Adipocyte (in vitro differentiated cells): ENCODE measurements at places on chromosomes 6 and 20.

GRCh38 chr6:18446771-18447170, 59.6 kb downstream of the RNF144B start:
- DNase-seq, result no peak

DNA sequence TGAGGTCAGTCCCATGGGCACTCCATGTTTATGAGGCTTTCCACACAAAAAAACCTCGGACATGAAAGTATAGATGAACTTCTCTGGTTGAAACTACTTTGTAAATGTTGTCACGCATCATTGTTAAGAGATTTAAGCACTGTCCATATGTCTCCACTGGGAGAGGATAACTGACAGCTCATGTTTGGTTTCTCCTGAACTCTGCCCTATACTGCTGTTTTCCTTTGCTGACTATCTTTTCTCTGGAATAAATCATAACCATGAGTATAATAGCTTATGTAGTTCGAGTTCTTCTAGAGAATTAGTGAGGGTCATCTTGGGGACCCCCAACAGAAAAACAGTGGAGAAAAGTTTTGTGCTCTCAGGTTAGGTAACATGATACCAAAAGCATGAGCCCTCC, 14.3 kb downstream of the THEMIS start:
- DNase-seq, result no peak

- DNase-seq, result no peak
Observed at GRCh38 chr6:166999884-167000253, 672 bp downstream of the CEP43 start.

DNA sequence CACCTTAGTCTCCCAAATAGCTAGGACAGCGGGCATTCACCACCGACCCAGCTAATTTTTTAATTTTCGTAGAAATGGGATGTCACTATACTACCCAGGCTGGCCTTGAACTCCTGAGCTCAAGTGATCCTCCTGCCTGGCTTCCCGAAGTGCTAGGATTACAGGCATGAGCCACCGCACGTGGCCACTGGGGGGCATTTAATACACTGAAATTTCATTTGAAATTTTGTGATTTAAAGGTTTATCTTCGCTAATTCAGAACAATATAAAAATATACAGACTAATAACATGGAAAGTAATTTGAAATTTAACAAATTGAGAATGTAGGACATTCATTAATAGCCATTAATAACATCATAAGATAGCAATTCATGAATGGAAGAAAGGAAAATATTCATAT, 20.5 kb upstream of the TBC1D32 start:
- DNase-seq, result no peak

- peak; percentile 32 for DNase-seq
Observed at GRCh38 chr6:89792881-89793280, 26.7 kb downstream of the MDN1 start.

DNA sequence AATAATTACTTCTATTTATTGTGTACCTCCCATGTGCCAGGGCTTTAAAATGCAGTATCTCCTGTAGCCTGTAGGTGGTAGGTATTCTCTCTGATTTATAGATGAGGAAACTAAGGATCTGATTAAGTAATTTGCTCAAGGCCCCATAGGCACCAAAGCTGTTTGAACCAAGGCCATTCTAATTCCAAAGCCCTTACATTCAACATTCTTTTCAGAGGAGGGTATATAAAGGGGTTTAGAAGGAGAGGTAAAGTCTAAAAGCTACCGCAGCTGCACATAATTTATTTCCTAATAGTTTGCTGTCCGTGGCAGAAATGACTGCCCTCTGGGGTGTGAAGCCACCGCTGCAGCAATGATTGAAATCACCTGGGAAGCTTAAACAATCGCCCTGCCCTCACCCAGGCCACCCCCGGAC, 95.0 kb upstream of the FAM8A1 start:
- DNase-seq, result peak; percentile 50

DNA sequence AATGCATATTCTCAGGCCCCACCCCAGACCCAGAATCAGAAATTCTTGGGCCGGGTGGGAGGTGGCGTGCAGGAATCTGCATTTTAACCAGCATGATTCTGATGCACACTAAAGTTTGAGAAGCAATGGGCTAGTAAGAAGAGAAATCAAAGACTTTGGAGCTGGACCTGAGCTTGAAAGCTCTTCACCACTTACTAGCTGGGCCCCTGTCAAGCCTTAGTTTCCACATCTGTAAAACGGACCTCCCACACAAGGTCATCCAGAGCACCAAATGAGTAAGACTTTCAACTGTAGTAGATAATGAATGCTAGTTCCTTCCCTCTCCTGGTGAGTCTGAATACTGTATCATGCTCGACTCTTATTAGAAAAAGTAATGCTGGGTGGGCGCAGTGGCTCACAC, 87.0 kb downstream of the TBC1D7 start:
- no peak for DNase-seq

DNA sequence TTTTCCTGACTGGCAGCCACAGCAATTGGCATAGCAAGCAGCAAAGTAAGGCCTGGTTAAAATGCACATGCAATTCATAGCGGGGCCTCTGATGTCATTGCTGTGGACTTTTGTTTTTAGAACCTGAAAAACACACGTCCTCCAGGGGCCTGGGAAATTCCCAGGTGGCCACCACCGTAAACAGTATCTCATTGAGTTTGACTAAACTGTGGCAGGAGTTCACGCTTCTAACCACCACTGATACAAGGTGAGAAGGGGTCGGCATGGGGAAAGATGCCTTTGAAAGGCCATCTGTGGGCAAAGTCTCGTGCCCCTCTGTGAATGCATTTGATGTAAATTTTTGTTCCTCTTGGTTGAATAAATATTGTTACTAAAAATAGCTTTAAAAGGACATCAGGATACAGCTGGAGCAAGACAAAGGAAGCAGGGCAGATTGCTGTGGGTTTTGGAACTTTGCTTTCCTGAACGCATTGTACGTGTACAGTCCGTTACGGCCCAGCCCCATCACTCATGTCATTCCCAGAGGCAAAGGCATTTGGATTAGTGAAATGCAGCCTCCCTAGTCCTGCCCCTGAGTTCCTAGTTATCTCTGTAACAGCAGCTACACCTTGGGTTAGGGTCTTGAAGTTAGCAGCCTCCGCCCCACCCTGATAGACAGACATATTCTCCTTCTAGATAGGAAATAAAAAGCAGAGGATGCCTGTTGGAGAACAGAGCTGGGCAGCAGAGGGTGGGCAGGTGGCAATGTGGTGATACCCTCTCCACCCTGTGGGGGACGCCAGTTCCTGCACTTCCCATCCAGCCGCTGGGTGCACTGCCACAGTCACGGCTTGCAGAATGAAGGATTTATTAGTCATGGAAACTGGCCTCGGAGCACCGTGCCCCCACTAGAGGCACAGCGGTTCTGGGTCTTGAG, 80.3 kb downstream of the ZDHHC14 start:
- no peak for DNase-seq

GRCh38 chr6:93970684-93971083, 551.3 kb upstream of the EPHA7 start:
- no peak for DNase-seq

- peak; percentile 91 for DNase-seq
Observed at GRCh38 chr20:51562332-51563173, 20.0 kb upstream of the NFATC2 start.

DNA sequence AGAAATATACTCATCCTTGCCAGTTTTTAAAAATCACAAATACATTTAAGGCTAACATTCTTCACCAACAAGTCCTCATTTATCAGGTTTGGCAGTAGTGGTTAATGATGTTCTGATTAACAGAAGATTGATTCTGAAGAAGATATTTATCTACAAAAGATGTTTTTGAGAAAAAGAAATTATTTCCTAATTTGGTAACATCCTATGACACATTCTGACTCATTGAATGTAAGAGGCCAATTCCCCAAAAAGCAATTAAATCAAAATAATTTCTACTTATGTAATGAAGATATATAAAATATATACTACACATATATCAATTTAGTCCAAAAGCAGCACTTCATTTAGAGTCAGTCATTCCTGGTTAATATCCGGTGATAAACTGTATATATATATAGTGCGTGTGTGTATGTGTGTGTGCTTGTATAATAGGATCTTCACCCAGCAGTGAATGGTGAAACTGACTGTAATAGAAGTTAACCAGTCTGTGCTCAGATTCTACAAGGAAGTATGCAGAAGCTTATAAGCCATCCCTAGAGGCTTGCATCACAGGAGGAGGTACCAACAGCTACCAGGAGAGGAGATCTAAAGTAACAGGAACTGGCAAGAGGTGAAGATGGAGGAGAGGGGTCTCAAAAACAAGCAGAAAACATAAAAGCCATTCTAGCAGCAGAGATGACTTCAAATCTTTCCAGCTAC, 82.9 kb upstream of the MARCKS start:
- DNase-seq, result peak; percentile 75

GRCh38 chr20:36682311-36682710, 36.3 kb upstream of the SLA2 start:
- no peak for DNase-seq

GRCh38 chr20:4613184-4613583, 108.5 kb upstream of the PRND start:
- peak; percentile 29 for DNase-seq

DNA sequence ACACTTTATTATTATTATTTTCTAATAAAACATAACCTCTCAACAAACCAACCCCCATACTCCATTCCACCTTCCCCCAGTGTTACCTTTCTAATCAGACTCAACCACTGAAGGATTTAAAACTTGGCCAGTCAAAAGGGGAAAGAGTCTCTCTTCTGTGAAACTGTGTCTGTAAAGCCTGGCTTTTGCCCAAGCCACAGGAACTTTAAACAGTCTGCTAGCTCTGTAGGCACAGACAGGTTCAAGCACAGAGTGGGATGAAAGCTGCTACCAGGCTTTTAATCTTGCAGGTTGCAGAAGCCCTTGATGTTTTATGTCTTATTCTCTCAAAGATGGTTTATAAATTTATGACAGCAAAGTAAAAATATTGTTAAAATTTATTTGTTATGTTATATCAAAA, 585.7 kb downstream of the TENT5A start:
- DNase-seq, result peak; percentile 76

DNA sequence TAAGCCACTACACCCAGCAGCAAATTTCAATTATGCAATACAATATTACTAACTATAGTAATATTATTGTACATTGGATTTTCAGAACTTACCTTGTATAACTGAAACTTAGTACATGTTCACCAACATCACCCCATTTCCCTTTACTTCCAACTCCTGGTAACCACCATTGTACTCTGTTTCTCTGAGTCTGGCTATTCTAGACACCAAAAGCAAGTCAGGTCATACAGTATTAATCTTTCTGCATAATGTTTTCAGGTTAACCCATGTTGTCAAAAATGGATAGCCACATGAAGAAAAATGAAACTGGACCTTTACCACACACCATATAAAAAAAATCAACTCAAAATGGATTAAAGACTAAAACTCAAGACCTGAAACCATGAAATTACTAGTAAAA, 558.2 kb downstream of the MMUT start:
- DNase-seq, result no peak

GRCh38 chr20:18632196-18632789, 44.4 kb downstream of the DTD1 start:
- peak; percentile 83 for DNase-seq

DNA sequence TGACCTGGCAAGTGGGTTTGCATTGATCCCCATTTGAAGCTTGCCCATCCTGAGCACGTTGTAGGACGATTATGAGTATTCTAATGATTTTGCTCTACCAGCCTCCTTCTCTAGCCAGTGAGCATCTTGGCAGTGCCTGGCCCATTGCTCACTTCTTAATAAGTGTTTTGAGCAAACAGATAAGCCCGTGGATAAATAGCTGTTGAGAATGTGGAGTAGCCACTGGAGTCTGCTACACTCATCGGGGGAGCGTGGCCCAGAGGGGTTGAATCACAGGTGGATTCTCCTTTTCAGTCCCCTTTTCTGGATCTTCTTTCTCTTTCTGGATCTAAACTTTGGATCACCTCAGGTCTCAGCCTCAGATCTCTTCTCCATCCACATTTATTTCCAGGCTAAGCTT, 15.9 kb upstream of the EDN3 start:
- no peak for DNase-seq

- DNase-seq, result no peak
Observed at GRCh38 chr20:9686455-9686854, 152.4 kb downstream of the PAK5 start.

DNA sequence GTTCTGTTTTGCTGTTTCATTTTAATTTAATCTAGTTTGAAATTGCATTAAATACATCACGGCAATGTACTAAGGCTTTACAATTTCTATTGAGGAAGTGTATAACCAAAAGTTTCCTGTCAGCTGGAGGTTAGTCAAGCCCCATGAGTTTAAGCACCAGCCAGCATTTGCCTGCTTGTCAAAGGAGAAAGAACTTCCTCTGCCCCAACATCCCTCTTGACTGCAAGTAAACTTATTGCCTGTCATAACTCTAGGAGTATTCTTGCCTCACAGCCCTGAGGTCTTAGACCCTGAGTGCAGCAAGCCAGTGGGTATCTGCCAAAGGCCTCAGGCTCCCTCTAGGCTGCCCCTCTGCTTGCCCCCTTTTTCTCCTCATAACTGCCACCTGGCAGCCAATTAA, 106.7 kb upstream of the INSM1 start:
- DNase-seq, result no peak

- peak; percentile 16 for DNase-seq
Observed at GRCh38 chr6:9020001-9020400, 584.7 kb upstream of the SLC35B3 start.

GRCh38 chr20:46624946-46625345, 26.3 kb downstream of the SLC13A3 start:
- DNase-seq, result no peak

- no peak for DNase-seq
Observed at GRCh38 chr6:10599046-10599445, 77.9 kb downstream of the GCNT2 start.

DNA sequence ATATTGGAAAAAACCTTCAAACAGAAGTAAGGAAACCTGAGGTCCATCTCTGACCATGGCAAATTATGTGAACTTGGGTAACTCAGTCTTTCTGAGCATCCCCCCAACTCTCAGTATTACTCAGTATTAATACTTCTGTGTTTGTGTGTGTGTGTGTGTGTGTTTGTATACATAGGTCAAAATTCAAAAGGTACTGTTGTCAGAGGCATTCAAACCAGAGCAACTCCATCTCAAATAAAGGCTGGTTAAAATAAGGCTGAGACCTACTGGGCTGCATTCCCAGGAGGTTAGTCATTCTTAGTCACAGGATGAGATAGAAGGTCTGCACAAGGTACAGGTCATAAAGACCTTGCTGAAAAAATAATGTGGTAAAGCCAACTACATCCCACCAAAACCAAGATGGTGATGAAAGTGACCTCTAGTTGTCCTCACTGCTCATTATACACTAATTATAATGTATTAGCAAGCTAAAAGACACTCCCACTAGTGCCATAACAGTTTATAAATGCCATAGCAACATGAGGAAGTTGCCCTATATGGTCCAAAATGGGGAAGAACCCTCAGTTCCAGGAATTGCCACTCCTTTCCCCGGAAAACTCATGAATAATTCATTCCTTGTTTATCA, 33.3 kb upstream of the SLC22A16 start:
- peak; percentile 17 for DNase-seq

DNA sequence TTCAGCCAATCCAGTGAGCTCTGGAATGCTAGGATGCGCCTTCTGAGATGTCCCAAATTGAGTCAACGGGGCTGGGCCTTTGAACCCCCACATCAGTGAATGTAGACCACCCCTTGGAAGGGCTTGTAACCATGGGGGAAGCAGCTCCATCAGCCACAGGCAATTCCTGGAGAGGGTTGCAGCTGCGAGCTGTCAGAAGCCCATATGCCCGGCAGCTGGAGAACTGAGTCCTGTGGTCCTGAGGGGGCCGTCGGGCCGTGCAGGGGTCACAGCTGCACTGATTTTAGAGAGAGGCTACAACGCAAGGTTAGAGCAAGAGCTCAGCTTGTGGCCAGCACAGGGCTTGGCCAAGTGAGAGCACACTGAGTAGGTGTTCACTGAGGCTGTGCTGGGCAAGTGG, 121.3 kb downstream of the TOX2 start:
- no peak for DNase-seq
